Stimulated activated CD8-positive, alpha-beta memory T cell treated with anti-CD3 and anti-CD28 coated beads, Interleukin-2, amount 100 ng/mL, for 48 hours (primary cell): ENCODE measurements at places on chromosomes 7 and 10.

DNA sequence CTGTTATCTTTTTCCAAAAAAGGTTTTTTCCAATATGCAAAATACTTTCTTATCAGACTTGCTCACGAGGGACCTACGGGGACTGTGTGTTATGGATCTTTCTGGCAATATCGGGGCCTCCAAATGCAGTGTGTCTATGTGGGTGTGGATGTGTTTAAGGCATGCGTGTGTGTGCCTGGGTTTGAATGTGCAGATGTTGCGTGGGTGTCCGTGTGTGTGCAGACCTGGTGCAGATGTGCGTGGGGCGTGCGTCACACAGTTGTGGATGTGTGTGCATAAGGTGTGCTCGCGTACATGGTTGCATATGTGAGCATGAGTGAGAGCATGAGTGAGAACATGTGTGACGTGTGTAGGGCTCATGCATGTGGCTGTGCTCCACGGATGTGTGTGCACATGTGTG lies 19.7 kb downstream of the NKX6-2 start:
- no peak for DNase-seq

DNA sequence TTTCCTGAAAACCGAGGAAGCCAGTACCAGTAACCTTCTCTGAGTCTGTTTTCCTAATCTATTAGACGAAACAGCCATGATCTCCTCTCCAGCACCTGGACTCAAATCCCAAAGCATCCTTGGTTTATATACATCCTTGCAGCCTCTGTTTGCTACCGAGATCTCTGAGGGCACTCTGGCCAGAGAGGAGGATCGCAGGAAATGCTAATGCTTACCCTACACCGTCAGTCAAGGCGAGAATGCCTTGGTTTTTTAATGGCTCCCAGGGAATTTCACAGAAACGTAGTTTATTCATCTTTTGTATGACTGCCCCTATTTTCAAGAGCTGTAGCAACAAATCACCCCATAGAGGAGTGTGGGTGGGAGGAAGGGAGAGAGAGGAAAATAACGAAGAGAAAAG lies 91.5 kb upstream of the CALN1 start:
- DNase-seq, result no peak

- no peak for DNase-seq
These were observed 35.1 kb upstream of the PAX2 start for GRCh38 chr10:100710151-100710871.

DNA sequence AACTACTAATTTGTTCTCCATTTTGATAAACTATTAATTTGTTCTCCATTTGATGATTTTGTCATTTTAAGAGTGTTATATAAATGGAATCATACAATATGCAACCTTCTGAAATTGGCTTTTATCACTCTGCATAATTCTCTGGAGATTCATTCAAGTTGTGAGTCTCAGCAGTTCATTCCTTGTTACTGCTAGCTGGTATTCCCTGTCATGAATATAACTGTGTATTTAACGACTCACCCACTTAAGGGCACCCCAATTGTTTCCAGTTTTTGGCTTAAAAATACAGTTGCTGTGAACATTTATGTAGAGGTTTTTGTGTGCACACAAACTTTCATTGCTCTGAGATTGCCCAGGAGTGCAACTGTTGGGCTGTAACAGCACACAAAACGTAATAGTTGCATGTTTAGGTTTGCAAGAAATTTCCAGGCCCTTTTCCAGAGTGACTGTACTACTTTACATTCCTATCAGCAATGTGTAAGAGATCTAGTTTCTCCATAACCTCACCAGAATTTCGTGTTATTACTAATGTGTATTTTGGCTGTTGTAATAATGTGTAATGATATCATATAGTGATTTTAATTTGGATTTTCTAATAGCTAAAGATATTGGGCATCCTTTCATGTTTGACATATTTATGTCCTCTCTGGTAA lies 153.2 kb upstream of the ADCY1 start:
- DNase-seq, result no peak

- DNase-seq, result no peak
These were observed 1065.8 kb upstream of the GHITM start for GRCh38 chr10:83073472-83073871.

DNA sequence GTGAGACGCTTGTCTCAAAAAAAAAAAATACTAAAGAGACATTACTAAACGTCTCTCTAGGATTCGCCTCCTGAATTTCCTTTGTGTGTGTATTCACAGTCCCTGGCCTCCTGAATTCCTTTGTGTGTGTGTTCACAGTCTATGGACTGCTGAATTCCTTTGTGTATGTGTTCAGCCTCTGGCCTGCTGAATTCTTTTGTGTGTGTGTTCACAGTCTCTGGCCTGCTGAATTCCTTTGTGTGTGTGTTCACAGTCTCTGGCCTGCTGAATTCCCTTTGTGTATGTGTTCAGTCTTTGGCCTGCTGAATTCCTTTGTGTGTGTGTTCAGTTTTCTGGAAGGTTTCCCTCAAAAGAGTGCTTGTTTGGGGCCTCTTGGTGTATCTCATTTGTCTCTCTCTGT lies 8.2 kb downstream of the BMS1 start:
- DNase-seq, result no peak

DNA sequence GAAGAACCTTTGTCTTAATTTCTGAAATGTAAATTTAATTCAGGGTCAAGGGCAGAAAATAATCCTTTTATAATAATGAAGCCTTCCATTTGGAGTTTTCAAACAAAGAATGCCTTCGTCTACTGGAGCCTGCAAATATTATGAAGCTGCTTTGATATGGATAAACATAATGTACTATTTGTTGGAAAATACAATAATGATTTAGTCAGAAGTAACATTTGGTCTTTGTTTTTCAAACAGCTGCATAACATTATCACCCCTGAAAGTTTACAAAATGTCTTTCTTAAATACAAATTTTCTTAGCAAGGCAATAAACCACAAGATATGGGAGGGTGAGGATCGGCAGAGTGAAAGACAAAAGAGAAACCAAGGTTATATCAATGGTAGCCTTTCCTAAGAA lies 41.5 kb downstream of the TMEM26 start:
- DNase-seq, result no peak

DNA sequence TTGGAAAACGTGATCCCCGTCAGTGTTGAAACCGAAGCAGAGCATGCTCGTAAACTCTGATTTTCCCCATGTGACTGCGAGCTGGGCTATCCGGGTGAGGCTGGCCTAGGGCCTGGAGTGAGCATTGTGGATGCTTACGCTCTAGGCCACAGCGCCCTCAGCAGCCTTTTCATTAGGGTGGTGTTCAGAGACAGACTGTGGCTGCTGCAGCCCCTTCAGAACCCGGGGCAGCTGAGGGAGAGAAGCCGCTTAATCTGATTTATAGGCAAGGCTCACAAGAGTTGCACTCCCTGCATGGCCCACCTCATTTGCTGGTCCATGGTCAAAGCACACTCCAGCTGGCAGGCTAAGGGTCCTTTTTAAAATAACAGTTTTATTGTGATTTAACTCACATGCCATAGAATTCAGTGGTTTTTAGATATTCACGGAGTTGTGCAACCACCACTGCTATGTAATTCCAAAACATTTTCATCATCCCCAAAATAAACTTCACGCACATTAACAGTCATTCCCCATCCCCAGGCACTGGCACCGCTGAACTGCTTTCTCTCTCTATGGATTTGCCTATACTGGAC lies 72.5 kb downstream of the SYPL1 start:
- DNase-seq, result no peak

DNA sequence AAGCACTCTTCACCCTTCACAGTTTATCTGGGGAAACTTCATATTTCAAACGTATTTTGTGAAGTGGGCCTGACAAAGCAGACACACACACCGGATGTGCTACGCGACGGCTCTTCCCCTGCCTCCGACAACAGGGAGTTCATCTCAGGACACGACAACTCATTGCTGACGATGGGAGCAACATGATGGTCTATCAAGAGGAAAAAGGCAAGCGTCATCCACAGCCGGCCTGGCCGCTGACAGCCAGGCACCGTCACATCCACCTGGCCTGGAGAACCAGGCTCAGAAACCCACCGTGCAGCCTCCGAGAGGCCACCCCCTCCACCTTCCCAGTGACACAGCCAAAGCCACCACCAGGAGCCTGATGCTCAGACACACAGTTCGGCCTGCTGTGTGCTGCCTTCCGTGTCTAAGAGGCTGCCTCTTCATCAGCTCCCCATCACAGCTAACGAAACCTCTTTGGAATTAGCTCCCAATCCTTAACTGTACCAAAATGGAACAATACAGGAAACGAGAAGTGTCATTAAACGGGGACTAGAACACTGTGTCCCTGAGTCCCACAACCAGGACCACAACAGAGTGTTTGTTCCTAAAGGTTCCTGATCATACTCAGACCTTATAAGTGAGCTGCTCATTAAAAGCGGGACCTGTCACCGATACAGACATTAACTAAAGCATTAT lies 76.7 kb downstream of the SFMBT2 start:
- DNase-seq, result no peak

GRCh38 chr7:105270117-105270516 lies 118.6 kb downstream of the SRPK2 start:
- no peak for DNase-seq

DNA sequence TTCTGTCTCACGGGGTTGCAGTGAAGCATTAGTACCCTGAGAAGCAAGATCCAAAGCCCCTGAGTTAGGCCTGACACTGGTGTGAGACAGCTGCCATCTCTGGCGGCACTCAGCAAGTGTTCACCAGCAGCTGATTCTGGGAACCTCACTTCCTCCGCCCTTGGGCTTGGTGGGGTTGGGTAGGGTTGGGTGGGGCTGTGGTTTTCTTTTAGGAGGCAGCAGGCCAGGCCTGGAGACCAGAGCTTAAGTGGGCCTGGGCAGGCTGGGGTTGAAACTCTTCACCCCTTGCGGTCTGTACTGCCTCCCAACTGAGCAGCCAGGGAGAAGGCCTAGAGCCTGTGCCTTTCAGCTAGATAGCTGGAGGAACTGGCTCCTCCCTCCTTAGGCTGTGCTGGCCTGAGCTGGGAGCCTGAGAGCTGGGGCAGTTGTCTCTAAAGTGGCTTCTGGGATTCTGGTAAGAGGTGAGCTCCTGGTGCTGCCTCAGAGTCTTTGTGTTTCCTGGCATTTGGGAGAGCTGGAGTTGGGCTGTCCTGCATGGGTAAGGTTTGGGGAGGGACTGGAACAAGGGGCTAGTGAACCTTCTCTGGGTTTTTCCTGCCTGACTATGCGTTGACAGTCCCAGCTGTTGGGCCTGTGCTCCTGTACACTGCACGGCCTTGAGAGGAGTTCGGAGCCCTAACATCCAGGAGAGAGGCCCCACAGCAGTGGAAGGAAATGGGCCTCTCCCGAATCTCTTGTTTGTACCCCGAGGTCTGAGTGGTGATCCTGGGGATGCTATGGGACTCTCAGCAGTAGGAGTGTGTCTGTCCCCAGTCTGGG lies 5.1 kb downstream of the TSPAN14 start:
- peak; percentile 60 for DNase-seq

- no peak for DNase-seq
These were observed 87.4 kb downstream of the BUB3 start for GRCh38 chr10:123241391-123242141.

- no peak for DNase-seq
These were observed 108.6 kb downstream of the NRCAM start for GRCh38 chr7:108347616-108348015.

DNA sequence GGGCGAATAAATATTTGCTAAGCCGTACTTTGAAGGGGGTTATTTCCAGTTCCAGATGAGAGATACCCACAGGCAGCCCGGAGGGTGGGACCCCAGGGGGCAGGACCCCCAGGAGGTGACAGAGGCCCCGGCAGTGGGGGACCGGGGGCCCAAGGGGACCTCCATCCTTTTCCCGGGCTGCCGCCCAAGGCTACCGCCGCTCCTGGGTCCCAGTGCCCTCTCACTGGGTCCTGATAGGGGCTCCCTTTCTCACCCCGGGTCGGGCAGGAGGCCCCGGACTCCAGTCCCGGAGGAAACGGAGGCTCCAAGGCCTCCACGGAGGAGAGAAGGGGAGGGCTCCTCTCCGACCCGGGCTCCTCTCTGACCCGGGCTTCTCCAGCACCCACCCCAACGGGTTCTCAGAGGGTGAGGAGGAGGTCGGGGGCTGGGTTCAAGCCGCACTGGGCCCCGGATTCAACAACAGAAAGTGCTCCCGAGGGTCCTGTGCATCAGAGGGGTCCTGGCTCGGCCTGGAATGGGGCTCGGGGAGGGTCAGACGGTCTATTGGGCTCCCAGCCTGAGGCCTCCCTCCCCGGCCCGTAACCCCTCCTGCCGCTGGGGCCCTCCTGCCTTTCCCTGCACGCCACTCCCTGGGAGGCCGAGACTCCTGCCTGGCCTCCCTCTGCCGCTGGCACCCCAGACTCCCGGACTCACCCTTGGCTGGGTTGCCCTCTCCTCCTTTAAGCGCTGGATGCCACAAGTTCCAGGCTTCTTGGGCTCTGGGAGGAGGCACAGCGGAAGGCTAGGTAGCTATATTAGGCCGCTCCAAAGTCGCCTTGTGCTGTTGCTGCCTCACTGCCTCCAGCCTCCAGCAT lies 62.5 kb downstream of the ZNF37A start:
- DNase-seq, result no peak

GRCh38 chr10:50322077-50322476 lies 70.8 kb upstream of the ASAH2 start:
- no peak for DNase-seq

- no peak for DNase-seq
These were observed 37.1 kb downstream of the COBL start for GRCh38 chr7:51279391-51280023.

DNA sequence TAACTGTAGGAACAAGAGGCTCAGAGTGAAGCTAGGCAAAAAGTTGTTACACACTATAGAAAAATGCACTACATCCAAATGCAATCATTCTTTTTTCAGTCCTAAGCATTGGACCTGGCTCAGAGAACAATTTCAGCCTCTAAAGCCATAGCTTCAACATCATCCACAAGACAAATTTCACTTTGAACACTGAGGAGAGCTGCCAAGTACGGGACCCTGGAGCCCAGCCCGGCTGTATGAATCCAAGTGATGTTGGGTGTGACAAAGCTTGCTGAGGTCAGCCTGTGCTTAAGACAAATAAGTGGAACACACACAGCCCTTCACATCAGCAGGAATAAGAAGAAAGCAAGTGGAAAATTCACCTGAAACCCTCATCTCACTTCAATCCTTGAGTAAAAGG lies 233.1 kb upstream of the PFKP start:
- no peak for DNase-seq

DNA sequence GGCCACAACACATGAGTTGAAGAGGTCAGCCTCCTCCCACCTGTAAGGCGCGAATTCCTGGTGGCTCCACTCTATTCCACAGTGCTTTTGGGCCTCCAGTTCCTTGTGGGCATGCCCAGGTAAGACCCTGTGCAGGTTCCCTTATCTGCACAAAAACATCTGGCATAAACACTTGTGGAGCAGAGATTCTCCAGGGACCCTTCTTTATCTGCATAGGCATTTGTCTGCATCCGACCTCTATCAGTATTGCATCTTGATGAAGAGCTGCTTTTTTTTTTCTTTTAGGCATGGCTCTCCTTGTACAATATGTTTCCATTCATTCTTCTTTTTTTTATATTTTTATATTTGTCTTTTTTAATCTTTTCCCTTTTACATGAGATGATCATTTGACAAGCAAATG lies 58.4 kb downstream of the ANKMY2 start:
- no peak for DNase-seq
